ENCODE measurements at places on chromosomes 11 and 22. TPM values are rescaled to one million over a fixed set of nuclear protein-coding genes. Genes with fewer than 3 reads are reported as not detected.

Gene MYRF
- 36.3 TPM for total RNA-seq

DNA sequence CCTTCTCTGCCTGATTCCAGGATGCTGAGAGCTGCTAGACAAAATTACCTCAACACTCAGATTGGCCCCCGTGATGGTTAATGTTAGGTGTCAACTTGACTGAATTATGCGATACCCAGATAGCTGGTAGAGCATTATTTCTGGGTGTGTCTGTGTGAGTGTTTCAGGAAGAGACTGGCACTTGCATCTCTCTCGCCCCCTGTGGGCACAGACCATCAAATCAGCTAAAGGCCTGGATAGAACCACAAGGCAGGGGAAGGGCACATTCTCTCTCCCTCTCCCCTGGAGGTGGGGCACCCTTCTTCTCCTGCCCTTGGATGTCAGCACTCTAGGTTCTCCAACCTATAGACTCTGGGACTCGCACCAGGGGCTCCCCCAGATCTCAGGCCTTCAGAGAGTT lies 79.7 kb downstream of the KIRREL3 start:
- no peak for DNase-seq
- H3K27ac ChIP-seq = no peak overlapping the region
- H3K36me3 ChIP-seq = no peaks in the 10 kb centered on the region
- H3K4me3 ChIP-seq = no peak overlapping the region
- no peaks in the 10 kb centered on the region for H3K27me3 ChIP-seq

- no peak overlapping the region for H3K4me3 ChIP-seq
- no peak overlapping the region for H3K27ac ChIP-seq
- no peaks in the 10 kb centered on the region for H3K4me1 ChIP-seq
- H3K27me3 ChIP-seq = no peaks in the 10 kb centered on the region
- no peaks in the 10 kb centered on the region for H3K36me3 ChIP-seq
These were observed 98.7 kb downstream of the ABTB2 start for GRCh38 chr11:34259087-34259486.

Gene POU2AF1
- total RNA-seq = 18.5 TPM

- peaks cover 6% of the 10 kb centered on the region for H3K4me1 ChIP-seq
- no peaks in the 10 kb centered on the region for H3K27me3 ChIP-seq
- H3K27ac ChIP-seq = peak overlapping the region; percentile 14
- H3K36me3 ChIP-seq = peaks cover 43% of the 10 kb centered on the region
- H3K4me3 ChIP-seq = no peak overlapping the region
These were observed 26.8 kb upstream of the PHLDA2 start for GRCh38 chr11:2955906-2956476.

DNA sequence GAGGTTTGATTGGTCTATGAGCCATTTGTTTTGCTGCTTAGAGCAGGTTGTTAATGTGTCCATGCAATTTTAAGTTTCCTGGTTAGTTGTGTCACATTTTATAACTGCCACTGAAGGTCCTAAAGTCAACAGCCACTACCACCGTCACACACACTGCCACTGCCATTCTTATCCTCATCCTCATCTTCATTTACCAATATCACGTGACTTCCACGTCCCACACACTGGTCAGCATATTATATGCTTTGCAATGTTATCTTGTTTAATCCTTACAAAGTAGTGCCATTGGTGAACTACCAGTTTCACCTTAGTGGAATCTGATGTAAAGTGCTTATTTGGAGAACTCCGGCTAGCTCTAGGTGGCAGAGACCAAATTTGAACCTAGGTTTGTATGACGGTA lies 9.7 kb downstream of the MMP26 start:
- H3K27ac ChIP-seq = no peak overlapping the region
- H3K36me3 ChIP-seq = no peaks in the 10 kb centered on the region
- no peak for DNase-seq

GRCh38 chr11:128775468-128775867 lies 81.6 kb downstream of the FLI1 start:
- H3K27ac ChIP-seq = no peak overlapping the region
- no peak overlapping the region for H3K4me3 ChIP-seq
- no peak for DNase-seq
- no peaks in the 10 kb centered on the region for H3K27me3 ChIP-seq

Data from kidney (tissue), 22 donors.